ENCODE measurements at places on chromosomes 3 and 15.

DNA sequence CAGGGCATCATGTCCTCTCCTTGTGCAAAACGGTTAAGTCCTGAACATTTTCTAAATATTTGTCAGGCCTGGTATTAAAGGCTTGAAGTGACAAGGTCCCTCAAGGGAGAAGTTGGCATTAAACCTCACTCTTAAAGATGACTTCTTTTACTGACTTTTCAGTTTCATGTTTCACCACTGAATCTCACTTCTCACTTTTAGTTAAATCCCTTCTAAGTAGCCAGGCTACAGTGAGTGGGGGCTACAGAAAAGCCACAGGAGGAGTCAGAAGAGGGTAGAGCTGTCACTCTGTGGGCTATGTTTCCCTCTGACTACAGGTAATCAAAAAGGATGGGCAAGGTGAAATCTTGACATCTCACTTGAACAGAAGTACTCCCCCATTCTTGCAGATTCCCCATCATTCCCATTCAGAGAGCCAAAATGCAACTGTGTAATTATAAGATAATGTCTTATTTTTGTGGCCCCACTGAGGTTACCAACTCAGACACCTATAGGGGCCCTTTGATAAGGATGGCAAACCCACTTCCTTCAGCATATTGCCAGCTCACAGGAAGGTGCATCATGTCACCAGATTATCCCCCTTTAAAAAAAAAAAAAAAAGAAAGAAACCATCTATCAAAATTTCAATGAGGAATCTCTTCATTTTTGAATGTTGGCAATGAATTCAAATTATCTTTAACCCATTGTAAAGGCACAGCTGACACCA lies 790.1 kb upstream of the CFAP20DC start:
- DNase-seq: no peak

GRCh38 chr3:169494982-169495381 lies 168.5 kb downstream of the MECOM start:
- DNase-seq: no peak

- DNase-seq: no peak
Observed at GRCh38 chr3:53705774-53706173, 140.4 kb downstream of the CHDH start.

DNA sequence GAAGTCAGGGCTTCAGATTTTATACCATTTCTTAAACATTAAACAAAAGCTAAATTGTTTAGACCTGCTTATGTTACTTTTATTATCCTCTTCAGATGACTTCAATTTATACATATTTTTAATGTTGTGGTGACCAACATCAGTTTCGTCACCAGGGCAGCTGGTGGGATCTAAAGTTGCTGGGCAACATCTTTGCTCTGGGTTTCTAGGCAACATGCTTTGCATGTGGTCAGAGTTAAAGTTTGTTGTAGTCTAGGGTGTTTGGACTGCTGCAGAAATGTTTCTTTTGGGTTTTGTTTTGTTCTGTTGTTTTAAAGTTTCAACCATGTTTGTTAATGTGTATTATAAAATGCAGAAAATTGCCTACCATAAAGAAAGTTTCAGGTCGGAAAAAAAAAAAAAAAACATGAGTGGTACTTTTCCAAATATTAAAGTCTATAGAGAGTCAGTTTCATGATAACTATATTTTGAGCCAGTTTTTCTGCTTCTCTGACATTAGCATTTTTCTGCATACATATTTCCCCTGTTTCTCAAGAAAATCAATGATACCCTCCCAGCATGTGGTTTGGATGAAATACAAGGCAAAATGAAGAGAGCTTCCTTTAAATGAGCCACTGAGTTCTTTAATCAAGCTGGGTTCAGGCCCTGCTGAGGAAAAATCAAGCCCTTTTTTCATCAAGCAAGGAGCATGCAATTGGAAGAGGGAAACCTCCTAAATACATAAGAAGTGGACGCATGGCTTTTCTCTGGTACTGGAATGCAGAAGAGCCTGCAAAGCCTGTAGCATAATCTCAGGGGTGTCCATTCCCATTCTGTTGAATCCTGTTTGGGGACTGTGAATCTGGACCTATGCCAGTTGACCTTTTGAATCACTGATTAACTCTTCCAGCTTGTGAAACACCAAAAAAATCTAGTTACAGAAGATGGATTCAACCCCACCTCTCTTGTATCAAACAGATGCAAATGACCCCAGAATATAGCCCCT lies 35.0 kb upstream of the VGLL3 start:
- DNase-seq: no peak

GRCh38 chr3:190005343-190006113 lies 115.2 kb downstream of the P3H2 start:
- DNase-seq: no peak

DNA sequence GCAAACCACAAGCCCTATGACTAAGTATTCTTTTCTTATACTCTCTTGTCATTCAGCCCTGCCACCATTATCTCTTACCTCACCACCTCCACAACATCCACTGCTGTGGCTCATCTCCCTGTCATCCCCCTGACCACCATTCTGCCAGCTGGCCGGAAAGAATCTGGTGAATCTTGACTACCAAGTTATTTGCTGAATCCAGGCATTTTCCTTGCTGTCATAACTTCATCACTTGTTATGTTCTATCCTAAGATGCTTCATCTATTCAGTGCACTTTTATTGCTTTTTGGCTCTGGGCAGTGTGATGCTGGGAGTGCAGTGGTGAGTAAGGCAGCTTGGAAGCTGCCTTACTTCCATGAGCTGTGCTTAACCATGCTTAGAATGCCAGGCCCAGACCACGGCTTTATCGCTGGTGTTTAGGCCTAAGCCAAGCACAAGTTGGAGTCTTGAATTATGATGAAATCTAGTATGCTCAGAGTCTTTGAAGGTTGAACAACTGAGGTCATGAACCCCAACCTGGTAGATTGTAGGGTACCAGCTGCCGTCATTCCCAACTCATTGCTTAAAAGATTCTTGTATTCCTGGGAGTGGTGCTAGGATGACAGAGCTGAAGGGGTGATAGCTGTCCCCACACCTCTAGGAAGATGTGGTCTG lies 27.0 kb upstream of the APH1B start:
- no peak for DNase-seq

DNA sequence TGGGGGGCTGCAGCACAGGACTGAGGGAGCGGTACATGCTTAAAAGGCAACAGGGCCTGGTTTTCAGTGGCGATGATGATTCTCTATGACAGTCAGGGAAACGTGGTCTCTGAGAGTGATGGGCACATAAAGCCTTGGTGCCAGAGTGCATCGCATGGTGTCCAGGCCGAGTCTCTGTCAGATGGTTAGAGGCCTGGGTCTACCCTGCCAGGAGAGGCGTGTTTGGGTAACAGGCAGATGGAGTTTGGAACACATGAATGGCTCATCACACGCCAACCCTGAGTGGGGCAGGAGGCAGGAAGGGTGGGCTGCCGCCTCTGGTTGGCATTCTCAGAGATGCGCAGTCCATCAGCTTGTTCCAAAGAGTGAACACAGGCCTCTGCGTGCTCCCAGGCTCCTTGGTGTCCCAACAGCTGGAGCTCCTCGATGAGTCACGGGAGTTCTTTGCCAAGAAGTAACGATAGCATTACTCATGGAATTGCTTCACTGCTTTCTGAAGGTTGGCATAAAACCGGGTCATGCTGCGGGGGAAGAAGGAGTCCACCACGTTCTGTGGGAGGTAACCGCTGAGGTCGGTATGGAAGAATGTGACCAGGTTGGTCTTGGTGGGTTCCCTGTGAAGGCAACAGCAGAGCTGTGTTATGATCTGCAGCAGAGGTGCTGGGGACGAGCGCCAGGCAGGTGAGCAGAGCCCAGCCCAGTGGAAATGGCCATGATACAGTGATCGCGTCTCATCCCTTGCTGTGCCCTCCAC lies 11.0 kb downstream of the STARD5 start:
- no peak for DNase-seq

DNA sequence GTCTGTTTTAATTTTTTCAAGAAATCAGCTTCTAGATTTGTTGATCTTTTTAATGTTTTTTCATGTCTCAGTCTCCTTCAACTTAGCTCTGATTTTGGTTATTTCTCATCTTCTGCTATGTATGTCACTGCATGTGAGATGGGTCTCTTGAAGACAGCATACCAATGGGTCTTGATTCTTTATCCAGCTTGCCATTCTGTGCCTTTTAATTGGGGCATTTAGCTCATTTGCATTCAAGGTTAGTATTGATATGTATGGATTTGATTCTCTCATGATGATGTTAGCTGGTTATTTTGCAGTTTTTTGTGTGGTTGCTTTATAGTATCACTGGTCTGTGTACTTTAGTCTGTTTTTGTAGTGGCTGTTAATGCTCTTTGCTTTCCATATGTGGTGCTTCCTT lies 39.4 kb downstream of the CEP63 start:
- DNase-seq: no peak

Measured in stimulated activated CD4-positive, alpha-beta T cell treated with anti-CD3 and anti-CD28 coated beads, Interleukin-1b, Interleukin-23, amount 100 ng/mL, for 1 hour (primary cell).